ENCODE measurements at places on chromosomes 4 and X.

DNA sequence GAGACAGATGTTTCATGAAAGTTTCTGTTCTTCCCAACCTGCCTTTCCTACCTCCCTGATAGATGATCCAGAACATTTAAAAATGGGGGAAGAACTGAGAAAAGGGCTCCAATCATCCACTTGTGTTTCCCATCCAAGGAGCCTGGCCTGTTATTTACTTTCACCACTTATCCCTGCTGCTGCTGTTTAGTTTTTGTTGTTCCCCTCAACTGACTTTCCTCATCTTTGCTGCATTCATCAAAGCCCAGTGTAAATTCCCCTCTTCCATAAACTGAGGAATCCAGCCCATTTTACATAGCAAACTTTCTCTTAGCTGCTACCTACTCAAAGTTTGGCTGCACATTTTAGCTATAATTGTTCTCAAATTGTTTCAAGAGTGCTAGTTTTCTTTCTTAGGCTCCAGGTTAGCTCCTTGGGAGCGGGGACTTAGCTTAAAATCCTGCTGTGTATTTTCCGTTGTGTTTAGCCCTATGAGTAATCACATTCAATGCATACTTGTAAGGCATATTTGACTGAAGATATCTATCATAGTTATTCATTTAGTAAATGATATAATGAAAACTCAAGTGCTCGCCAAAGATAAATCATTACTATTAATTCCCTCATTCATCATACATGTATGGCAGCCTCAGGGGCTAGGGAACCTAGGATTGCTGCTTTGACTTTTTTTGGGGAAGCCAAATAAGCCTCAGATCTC is 1.4 kb upstream of the PTPN13 start:
- DNase-seq: no peak

- peak; percentile 24 for DNase-seq
These were observed 405.3 kb upstream of the FAT1 start for GRCh38 chr4:187128976-187129375.

DNA sequence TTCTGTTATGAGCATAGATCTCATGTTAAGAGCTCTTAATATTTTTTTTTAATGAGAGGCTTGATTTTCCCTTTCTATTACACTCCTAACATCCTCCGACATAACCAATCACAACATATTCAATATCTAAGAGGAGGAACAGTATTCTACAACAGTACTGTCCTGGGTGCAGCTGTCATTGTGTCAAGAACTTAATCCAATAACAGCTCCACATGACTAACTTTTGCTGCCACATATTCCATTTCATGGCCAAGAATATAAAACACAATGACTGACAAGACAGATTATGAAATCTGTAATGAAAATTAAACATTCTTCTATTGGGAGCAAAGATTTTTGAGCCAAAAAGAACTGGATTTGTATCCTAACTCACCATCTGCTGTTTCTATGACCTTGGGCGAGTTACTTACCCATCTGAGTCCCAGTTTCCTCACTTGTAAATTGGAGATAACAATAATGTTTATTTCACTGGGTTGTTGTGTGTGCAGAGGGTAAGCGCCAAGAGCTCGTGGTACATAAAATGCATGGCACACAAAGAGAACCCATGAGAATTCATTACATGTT is 405.6 kb downstream of the SPRY1 start:
- DNase-seq: no peak

DNA sequence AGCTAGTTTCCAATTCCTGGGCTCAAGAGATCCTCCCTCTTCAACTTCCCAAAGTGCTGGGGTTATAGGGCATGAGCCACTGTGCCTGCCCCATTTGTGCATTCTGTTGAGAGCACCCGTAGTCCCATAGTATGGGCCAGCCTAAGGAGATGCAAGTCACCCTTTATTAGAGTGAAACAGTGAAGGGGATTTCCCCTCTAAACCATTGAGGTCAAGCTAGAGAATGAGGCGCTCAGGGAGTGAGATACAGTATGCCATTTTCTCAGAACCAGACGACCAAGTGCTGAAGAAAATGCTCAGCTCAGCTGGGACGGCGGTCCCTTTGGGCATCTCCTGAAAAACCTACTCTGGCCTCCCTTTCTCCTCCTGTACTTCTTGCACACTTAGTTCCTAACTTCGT is 18.7 kb downstream of the RNF4 start:
- no peak for DNase-seq

GRCh38 chr4:78179196-78179595 is 122.1 kb downstream of the FRAS1 start:
- DNase-seq: no peak

- DNase-seq: no peak
These were observed 120.4 kb upstream of the SLC34A2 start for GRCh38 chr4:25535278-25535677.

DNA sequence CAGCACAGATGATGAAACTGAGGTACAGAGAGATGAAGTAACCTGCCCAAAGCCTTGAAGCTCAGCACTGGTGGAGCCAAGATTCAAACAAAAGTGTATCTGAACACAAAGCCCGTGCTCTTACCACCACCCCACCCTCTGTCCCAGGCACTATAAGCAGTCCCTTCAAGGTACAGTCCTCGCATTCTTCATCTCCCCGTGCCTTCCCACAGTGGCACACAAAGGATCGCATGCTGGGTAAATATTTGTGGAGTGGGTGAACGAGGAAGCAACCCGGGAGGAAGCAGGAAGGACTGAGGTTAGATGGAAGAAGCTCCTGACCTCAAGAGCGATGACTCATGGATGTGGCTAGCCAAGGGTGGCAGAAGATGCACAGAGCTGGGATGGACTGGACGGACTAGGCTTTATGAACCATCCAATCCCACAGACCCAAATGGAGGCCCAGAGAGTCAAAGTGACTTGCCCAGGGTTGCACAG is 18.4 kb downstream of the IQSEC2 start:
- DNase-seq: no peak

DNA sequence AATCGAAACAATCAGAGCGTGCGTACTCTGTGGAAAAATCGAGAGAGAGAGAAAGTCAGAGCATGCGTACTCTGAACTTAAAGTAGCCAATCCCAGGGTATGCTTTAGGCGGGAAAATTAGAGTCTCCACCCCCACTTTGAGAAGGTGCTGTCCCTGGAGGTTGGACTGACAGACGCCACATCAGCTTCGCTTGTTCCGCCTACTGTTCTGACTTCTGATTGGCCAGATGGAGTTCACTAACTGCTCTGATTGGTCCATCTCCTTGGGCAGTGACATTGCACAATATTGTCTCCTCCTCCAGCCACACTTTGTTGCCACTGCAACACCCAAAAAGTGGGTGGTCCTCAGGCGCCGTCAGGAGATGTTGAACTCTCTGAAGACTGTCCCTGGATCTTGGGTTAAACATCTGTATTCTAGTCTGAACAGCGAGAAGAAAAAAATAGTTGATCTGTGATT is at the start of gene SSX5:
TSS of gene SSX5 (minus strand) at position 51 of the 457 bp plus-strand sequence. CDS start 1,437 bp downstream, outside the sequence.
- no peak for DNase-seq

GRCh38 chrX:103779141-103779789 is 2.6 kb downstream of the PLP1 start:
- peak; percentile 81 for DNase-seq

GRCh38 chrX:68292471-68292870 is 140.8 kb downstream of the OPHN1 start:
- peak; percentile 3 for DNase-seq

GRCh38 chr4:167088115-167088514 is 146.2 kb downstream of the SPOCK3 start:
- DNase-seq: no peak

GRCh38 chr4:56703378-56703777 is 22.3 kb upstream of the HOPX start:
- DNase-seq: peak; percentile 18

DNA sequence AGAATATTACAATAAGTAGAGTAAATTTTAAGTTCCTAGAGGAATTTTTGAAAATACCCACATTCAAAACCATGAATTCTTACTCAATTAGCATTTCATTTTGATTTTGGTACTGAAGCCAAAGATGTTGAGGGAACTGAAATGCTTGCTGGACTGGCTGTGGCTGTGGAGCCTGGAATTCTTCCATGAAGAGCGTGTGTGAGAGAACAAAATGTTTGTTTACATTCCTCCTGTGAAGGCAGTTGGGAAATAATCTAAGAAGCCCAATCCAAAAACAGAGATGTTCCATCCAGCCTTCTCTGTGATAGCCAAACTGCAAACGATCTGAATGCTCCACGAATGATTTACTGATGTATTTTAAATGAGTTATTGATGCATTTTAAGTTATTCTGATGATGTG is 3.8 kb upstream of the ADH1B start:
- DNase-seq: peak; percentile 88

DNA sequence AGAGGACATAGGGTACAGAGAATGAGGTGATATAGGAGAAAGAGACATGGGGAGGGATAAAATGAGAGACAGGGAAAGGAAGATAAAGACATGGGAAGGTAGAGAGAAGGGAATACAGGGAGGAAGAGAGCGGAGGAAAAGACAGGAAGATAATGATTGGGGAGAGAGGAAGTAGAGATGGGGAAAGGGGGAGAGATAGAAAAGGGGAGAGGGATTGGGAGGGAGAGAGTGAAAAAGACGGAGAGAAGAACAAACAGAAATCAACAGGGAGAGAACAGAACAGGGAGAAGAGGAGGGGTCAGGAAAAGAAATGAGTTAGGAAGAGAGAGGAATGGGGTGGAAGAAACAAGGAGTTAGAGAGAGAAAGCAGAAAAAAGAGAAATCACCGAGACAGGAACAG is 4.6 kb downstream of the GRIPAP1 start:
- DNase-seq: no peak

- DNase-seq: no peak
These were observed 1222.0 kb upstream of the TENM3 start for GRCh38 chr4:181021213-181021612.

GRCh38 chr4:140137671-140138070 is 16.3 kb downstream of the MAML3 start:
- no peak for DNase-seq

GRCh38 chrX:24332878-24333277 is 19.0 kb upstream of the SUPT20HL2 start:
- no peak for DNase-seq

DNA sequence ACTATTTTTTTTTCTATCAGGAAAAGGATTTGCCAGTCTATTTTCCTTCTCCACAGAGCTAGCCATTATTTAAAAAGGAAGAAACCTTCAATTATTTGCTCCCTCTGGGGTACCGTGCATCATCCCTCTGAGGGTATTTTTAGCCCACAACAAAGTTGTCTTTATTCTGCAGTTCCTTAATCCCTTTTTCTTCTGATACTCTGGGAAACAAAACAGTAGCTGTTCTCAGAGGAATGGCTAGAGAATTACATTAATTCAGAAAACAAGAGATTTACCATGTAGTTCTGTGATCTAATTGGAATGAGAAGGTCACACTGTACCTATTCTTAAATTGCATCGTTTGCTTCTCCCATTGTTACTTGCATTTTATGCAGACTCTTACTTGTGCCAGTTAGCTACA is 1056.7 kb downstream of the STIM2 start:
- DNase-seq: peak; percentile 9

- DNase-seq: no peak
These were observed 27.3 kb upstream of the XAGE2 start for GRCh38 chrX:52341493-52341892.

Measured in tongue (tissue), 3 donors.